Stimulated activated CD8-positive, alpha-beta memory T cell treated with anti-CD3 and anti-CD28 coated beads, Interleukin-2, amount 100 ng/mL, for 1 hour (primary cell): ENCODE measurements at places on chromosomes 7 and 10.

DNA sequence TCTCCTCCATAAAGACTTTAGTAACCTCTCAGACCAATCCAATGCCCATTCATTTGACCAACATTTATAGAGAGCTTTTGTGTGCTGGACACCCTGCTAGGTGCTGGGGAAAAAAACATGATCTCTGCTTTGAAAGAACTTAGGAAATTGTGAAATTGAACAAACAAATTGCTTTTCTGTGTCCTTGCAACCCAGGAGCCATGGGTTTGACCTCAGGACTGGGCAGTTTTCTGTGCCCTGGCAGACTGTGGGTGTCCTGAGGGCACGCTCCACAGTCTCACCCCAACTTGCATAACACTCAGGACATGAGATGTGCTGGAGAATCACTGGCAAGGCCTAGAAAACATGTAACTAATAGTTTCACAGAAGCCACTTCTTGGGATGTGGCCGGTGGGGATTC, 429.1 kb upstream of the ZMIZ1 start:
- DNase-seq: no peak

GRCh38 chr7:84256571-84256971, 62.0 kb upstream of the SEMA3A start:
- no peak for DNase-seq

- no peak for DNase-seq
Observed at GRCh38 chr10:6875269-6875865, 295.3 kb upstream of the PRKCQ start.

DNA sequence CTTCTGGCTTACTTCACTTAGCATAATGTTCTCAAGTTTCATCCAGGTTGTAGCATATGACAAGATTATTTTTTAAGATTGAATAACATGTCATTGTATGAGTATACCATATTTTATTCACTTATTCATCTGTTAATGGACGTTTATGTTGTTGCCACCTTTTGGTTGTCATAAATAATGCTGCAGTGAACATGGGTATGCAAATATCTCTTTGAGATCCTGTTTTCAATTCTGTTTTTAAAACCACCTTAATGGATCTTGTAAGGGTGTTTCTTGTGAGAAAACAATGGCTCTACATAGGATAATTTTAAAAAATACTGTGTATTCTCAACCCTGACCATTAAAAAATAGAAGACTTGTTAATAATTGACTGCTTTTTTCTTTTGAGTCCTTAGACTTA, 290.7 kb upstream of the TMEM229A start:
- DNase-seq: no peak

- DNase-seq: no peak
Observed at GRCh38 chr10:120156614-120157274, 264.2 kb downstream of the SEC23IP start.

DNA sequence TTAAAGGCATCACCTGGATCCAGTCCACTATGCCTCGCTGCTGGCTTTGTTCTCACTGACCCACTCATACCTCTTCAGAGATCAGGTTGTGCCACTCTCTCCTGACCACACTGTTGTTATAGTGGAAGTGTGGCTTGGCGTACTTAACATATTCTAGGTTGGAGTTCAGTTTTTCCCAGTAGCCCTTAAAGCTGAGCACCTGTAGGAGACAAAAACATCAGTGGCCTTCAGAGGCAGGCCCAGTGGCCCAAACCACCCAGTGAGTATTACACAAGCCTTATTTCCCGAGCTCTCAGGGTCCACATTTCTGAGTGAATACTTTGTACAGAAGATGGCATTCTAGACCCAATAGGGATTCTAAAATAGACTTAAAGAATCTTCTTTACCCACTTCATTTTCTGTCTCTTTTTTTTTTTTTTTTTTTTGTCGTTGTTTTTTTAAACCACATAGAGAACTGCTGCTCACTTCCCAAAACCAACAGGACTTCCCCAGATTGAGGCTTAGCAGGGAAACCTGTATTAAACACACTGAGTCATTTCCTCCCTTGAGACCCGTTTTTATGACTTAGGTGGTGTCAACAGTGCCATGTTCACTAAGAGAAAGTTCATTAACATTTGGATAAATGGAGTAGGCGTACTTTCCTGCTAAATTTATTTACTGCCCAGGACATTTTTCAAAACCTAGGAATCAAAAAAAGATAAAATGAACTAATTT, 85.8 kb downstream of the GSAP start:
- no peak for DNase-seq

GRCh38 chr10:26861205-26861998, 644 bp upstream of the ABI1 start:
- DNase-seq: no peak

- no peak for DNase-seq
Observed at GRCh38 chr10:31921031-31921430, 7.6 kb downstream of the ARHGAP12 start.

GRCh38 chr10:114626841-114627240, 31.2 kb downstream of the ABLIM1 start:
- no peak for DNase-seq

- no peak for DNase-seq
Observed at GRCh38 chr7:18019555-18019954, 8.1 kb downstream of the PRPS1L1 start.

GRCh38 chr7:156986378-156986777, 24.1 kb downstream of the MNX1 start:
- DNase-seq: no peak

- DNase-seq: no peak
Observed at GRCh38 chr7:143369678-143370651, 7.5 kb upstream of the FAM131B start.

- DNase-seq: no peak
Observed at GRCh38 chr7:147136352-147136751, 1019.8 kb downstream of the CNTNAP2 start.

DNA sequence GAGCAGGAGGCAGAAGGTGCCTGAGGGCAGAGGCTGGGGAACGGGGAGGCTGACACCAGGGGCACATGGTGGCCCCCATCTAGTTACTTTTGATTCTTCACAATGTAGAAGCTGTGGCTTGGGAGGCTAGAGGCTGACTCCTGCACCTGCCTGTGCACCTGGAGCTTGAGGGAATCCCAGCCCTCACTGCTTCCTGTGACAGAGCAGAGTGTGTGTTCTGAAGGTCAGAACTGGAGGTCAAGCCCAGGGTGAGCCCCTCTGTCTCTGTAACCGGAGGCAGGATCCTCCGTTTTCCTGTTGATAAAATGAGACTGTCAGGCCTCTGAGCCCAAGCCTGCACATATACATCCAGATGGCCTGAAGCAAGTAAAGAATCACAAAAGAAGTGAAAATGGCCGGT, 124.8 kb downstream of the ACTR3B start:
- no peak for DNase-seq

GRCh38 chr10:122163174-122164022, 107.7 kb upstream of the BTBD16 start:
- DNase-seq: no peak

DNA sequence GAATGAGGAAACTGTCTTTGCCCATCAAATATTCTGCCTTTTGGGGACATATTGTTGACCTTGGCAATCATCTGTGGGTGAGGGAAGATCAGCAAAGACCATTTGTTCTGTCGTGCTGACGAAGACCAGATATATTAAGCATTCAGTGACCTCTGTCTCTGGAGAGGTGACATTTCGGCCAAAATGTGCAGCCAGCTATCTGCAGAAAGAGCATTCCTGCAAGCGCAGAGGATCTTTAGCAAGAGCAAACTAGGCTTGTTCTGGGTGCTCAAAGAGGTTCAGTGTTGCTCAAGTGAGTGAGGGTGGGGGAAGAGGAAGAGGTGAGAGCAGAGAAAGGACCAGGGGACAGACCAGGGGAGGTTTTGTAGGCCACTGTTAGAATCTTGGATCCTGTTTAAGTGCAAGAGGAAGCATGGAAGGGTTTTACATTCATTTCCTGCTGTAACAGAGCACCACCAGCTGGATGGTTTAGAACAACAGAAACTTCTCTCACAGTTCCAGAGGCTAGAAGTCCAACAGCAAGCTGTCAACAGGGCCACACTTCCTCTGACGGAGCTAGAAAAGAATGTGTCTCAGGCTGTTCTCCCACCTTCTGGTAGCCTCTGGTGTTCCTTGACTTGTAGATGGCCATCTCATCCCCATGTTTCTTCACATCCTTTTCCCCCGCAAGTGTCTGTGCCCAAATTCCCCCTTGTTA, 11.2 kb downstream of the C10orf120 start:
- no peak for DNase-seq

DNA sequence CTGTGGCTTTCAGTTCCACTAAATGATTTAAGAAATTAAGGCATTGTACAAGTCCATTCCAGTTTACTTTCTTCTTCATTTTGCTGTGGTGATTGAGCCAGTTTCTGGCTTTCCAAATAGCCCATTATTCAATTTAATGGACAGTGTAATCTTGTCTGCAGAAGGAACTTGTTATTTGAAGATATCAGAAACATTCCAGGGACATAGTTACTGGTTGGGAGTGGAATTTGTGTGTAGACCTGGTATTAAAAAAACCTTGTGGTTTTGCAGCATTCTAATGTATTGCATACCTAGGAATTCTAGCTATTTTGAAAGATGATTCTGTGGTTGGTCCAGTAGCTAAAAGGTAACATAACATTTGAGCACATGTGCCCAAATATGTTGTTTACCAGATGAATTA, 72.2 kb downstream of the MCU start:
- no peak for DNase-seq

GRCh38 chr7:21077602-21078001, 290.9 kb upstream of the SP8 start:
- no peak for DNase-seq

- DNase-seq: no peak
Observed at GRCh38 chr7:36623247-36623646, 101.0 kb downstream of the AOAH start.

GRCh38 chr7:104397442-104397841, 69.0 kb downstream of the LHFPL3 start:
- DNase-seq: no peak

GRCh38 chr10:118680197-118680596, 74.6 kb downstream of the CACUL1 start:
- no peak for DNase-seq

DNA sequence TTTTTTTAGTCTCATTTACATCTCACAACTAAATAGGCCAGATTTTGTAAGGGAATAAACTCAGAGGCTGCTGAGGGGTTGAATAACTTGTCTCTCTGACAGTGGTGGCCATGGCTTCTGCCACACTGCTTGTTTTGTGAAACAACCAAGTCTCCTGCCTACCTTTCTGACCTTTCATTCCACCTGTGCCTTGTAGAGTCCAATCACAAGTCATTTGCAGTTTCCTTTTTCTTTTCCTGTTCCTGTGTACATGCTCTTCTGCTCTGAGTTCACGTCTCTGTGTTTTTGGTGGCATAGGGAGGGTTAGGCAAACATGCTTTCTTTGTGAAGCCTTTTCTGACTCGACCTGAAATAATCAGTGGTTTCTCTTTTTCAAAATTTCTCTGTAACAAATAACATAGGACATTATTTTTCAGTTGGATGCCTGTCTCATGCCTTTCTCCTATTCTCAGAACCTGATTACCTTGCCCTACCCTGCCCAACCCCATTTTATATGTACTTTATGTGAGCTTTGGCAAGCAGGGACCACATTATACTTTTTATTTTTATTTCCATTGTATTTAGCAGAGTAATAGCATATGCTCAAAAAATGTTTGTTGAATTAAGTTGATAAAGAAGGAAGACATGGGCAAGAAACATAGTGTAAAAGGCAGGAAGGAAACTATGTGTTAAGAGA, 81.7 kb downstream of the HDAC9 start:
- DNase-seq: no peak

- DNase-seq: no peak
Observed at GRCh38 chr7:1234049-1234880, 1.6 kb downstream of the UNCX start.

- DNase-seq: no peak
Observed at GRCh38 chr7:67599331-67600062, 602.9 kb downstream of the TYW1 start.

DNA sequence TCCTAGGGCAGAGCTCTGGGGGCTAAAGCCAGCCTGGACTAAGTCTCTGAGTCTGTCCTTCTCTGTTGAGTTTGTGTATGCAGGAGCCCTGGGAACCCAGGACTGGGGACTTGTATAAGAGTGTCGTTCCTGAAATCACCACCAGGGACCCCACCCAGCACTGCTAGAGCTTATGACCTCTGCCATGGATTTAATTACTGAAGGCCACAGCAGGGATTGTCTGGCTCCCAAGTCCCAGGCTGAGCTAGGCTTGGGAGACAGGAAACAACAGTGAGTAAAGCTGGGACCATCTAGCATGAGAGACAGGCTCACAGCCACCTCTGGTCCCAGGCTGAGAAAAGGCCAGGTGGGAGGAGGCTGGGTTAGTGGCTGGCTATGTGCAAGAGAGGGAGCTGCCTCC, 1.4 kb upstream of the TSPAN15 start:
- no peak for DNase-seq

- DNase-seq: no peak
Observed at GRCh38 chr10:114822444-114823076, 980 bp downstream of the FHIP2A start.

GRCh38 chr7:124779194-124779593, 13.6 kb upstream of the GPR37 start:
- no peak for DNase-seq

DNA sequence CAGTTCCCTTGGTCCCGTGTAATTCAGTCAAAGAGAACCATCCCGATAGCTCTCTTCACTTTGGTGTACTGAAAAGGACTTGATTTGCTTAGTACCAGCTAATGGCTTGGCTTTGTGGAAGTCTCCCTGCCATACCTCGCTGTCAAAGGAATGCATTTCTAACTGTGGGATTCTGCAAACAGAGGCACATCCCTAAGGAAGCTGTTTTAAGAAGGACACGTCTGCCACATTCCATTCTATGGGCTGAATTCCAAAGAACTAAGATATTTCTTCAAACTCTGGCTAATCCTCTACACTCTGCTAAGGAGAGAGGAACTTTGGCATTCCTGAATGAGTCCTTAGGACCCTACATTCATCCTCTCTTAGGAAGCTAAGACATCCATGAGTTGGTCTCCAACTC, 327.9 kb downstream of the SFMBT2 start:
- DNase-seq: no peak

DNA sequence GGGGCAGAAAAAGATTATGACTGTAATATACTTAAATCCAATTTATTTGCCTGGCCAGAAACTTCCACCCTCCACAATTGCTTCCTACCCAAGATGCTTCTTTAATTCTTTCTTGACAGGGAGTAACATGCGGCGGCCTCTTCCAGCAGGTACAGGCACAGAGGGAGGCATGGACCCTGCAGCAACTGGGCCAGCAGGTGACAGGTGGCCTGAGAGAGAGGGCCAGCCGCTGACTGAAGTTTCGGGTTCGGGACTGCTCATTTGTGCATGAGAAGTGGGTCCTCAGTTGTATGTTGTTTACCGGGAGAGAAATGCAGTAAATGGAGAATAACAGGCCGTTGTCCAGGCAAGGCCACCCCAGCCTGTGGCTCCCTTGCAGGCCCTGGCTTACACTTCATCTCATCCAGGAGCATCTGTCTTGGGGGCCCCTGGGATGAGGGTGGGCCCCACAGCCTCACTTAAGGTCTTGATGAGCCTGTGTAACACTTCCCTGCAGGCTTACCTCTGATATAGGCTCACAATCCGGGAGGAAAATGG, 72.5 kb downstream of the C10orf143 start:
- DNase-seq: no peak

- no peak for DNase-seq
Observed at GRCh38 chr10:129321727-129322126, 145.3 kb upstream of the MGMT start.
